NB4 (cell line): ENCODE measurements at places on chromosomes 6 and 20.

GRCh38 chr6:25463441-25463840, 184.3 kb downstream of the CARMIL1 start:
- DNase-seq, result peak; percentile 10

DNA sequence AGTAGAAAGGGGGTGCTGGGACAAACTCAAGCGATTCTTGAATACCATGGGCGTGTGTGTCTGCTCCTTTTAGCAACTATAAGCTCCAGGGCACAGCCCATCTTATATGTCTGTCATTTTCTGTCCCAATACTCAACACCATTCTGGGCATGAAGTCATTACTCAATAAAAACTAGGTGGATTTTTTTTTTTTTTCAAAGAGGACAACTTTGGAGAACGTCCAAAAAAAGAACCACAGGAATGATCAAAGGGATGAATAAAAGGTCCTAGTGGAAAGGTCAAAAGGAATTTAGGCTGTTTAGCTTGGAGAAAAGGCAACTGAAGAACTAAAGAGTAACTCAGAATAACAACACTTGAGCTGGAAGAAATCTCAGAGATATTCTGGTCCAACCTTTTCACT, 24.4 kb downstream of the UQCC1 start:
- no peak for DNase-seq

DNA sequence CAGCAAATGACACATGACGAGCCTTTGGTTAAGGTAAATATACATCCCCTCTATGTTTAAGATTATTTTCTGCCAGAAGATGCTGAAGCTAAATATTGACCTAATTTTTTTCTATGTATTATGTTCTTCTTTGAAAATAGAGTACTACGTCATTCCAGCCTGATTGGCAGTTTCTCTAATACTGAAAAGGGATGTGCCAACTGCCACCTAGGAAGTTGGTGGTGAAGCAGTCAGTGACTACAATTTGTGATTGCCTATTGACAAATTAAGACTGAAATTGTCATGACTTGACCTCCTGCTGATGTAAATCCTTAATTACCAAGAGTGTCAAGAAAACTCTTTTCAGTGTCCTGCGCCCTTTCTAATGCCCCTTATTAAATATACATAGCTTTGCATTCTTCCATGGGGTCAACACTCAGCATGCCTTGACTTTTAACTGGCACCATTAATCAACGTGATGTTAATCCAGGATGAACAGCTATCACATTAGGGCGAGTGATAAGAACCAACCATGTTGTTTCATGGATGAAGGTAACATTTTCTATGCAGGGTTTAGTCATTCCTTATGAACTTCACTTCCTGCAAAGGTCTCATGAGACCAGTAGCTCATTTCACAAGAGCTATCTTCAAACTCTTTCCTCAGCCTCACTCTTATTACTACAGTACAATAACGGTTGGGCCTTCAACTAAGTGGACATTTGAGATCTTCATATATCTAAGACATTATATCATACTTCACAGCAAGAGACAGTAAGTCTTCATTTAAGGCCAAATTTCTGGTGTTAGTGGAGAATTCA, 22.5 kb upstream of the SGK1 start:
- peak; percentile 88 for DNase-seq

DNA sequence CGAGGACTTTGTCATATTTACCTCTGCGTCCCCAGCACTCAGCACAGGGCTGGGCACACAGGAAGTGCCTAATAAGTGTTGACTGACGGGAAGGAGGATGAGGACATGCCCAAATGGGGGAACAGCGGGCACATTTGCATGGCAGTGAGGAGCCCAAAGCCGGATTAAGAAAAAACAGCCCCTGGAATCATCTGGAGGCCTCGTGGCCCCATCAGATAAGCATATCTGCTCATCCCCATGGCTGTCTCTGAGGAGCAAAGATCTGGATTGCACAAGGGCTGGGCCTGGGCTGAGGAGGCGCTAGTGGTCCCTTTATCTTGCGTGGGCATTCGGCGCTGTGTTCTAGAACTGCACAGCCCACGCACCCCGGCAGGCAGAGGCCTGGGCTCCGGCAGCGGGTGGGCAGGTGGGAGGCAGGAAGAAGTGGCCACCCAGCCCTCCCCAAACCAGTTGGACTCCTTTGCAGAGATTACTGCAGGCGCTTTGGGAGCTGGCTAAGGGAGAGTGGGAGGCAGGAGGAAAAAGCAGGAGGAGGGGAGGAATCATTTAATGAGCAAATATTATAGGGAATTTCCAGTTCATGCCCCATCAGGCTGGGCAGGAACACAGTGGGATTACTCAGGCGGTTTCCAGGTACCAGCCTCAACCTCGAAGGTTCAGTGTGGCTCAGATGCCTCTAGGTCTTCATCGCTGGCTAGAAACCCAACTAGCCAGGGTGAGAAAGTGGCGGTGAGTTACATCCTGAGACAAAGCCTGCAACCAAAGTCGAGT, 108.1 kb downstream of the CEBPB start:
- DNase-seq, result peak; percentile 50

DNA sequence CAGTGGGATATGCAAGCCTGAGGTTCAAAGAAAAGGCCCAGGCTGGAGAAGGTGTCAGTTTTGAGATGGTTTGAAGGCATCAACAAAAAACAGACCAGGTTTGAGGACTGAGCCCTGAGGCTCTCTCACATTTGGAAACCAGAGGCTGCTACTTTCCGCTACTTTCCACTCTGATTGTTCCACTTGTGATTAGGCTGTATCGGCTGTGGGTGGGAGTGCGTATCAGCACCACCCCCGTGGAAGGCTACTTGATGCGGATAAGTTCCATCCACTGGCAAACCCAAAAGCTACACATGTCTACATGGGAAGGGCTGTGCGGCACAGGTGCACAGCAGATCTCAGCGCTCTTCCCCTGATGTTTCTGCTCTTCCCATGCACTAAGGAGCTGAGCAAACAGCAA, 198.7 kb downstream of the GMPR start:
- DNase-seq, result no peak

DNA sequence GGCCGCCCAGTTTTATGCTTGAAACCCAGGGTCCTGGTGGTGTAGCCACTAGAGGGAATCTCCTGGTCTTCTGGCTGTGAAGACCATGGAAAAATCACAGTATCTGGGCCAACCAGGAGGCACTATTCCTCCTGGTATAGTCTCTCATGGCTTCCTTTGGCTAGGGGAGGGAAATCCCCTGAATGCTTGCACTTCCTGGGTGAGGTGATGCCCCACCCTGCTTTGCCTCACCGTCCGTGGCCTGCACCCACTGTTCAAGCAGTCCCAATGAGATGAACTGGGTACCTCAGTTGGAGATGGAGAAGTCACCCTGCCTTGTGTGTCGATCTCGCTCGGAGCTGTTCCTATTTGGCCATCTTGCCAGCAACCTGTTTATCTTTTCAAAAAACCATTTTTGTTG, 10.1 kb upstream of the ZNF337 start:
- DNase-seq, result no peak

GRCh38 chr6:149750136-149750609, 632 bp downstream of the PCMT1 start:
- peak; percentile 79 for DNase-seq

- DNase-seq, result no peak
Observed at GRCh38 chr6:40395066-40395697, 192.0 kb downstream of the LRFN2 start.
